ENCODE measurements at places on chromosomes 6 and 20. TPM values are rescaled to one million over a fixed set of nuclear protein-coding genes. Genes with fewer than 3 reads are reported as not detected.

JPH2 gene
- 9.3 TPM for total RNA-seq

ZKSCAN3 gene
- 6.4 TPM for total RNA-seq

KCNK15 gene
- 5.6 TPM for total RNA-seq

LST1 gene
- 8.8 TPM for total RNA-seq

GPX5 gene
- total RNA-seq: not detected

BMP5 gene
- total RNA-seq: 1.3 TPM

C6orf132 gene
- 10.2 TPM for total RNA-seq

PNPLA1 gene
- not detected for total RNA-seq

GFRAL gene
- not detected for total RNA-seq

TCEA2 gene
- total RNA-seq: 26.6 TPM

KCNK5 gene
- total RNA-seq: 1.8 TPM

KCNQ5 gene
- total RNA-seq: 0.33 TPM

PEX7 gene
- 20.0 TPM for total RNA-seq

FOXP4 gene
- total RNA-seq: 5.6 TPM

DLK2 gene
- total RNA-seq: 8.9 TPM

PEDS1 gene
- 12.9 TPM for total RNA-seq

ACTL10 gene
- total RNA-seq: 3.4 TPM

ATP9A gene
- total RNA-seq: 41.6 TPM

MTG2 gene
- total RNA-seq: 25.6 TPM

MTFR2 gene
- 0.73 TPM for total RNA-seq

PPP1R3G gene
- 3.2 TPM for total RNA-seq

DUSP15 gene
- total RNA-seq: 1.9 TPM

ME1 gene
- total RNA-seq: 5.2 TPM

CASS4 gene
- 1.6 TPM for total RNA-seq

Data from breast epithelium (tissue), 4 donors.